Glutamatergic neuron (in vitro differentiated cells): ENCODE measurements at places on chromosomes 11 and 22. TPM values are rescaled to one million over a fixed set of nuclear protein-coding genes. Genes with fewer than 3 reads are reported as not detected.

- H3K27ac ChIP-seq = no peak overlapping the region
- H3K4me3 ChIP-seq = no peak overlapping the region
- DNase-seq = no peak
- H3K27me3 ChIP-seq = peaks cover 3% of the 10 kb centered on the region
These were observed 25.6 kb downstream of the FADS2 start for GRCh38 chr11:61853698-61854169.

DNA sequence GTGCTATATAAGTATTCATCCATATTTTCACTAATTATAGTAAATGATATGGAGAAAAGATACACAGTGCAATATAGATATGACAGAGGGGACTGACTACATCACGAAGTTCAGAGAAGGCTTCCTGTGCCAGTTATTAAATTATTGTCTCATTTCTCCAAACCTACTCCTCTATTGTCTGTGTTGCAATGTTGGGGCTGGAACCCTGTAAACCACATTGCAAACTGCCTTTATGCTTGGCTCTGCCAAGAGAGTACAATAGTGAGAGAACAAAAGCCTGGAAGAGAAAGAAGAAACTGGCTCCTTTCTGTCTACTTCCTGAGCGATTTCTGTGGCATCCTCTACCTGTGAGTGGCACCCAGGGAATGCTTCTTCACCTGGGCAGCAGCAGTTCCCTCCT, 46.4 kb downstream of the ME3 start:
- no peak overlapping the region for H3K27ac ChIP-seq
- no peaks in the 10 kb centered on the region for H3K36me3 ChIP-seq
- no peaks in the 10 kb centered on the region for H3K27me3 ChIP-seq
- DNase-seq = no peak
- no peak overlapping the region for H3K4me3 ChIP-seq

GRCh38 chr11:129985823-129986222, 16.8 kb downstream of the PRDM10 start:
- no peaks in the 10 kb centered on the region for H3K36me3 ChIP-seq
- no peak overlapping the region for H3K4me3 ChIP-seq
- no peak overlapping the region for H3K27ac ChIP-seq
- H3K27me3 ChIP-seq = no peaks in the 10 kb centered on the region

The DKK3 gene
- total RNA-seq = 131 TPM

GRCh38 chr22:48180631-48181030, 1418.2 kb downstream of the TBC1D22A start:
- H3K4me1 ChIP-seq = peaks cover 3% of the 10 kb centered on the region
- H3K27me3 ChIP-seq = peaks cover 1% of the 10 kb centered on the region
- peaks cover 19% of the 10 kb centered on the region for H3K36me3 ChIP-seq

DNA sequence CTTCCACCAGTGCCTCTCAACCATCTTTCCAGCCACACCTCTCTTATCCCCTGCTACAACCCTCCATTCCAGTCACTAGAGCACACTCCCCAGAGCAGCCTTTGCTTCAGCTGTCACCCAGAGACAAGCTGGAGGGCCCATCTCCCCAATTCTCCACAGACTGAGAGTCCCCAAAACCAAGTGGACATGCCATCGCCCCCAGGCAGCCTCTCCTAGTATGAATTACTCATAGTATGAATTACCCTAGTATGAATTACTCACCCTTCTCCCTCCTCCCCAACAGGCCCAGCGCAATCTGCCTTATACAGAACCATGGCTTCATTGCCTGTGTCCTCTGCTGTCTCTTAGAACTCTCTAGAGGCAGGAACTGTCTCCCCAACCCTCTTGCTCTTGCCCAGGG, 24.8 kb downstream of the MYH9 start:
- H3K27me3 ChIP-seq = peaks cover 9% of the 10 kb centered on the region
- H3K27ac ChIP-seq = peak overlapping the region; percentile 72
- DNase-seq = no peak
- no peak overlapping the region for H3K4me3 ChIP-seq
- H3K4me1 ChIP-seq = peaks cover 31% of the 10 kb centered on the region

- peaks cover 9% of the 10 kb centered on the region for H3K4me1 ChIP-seq
- no peaks in the 10 kb centered on the region for H3K27me3 ChIP-seq
- H3K27ac ChIP-seq = no peak overlapping the region
- no peak overlapping the region for H3K4me3 ChIP-seq
- no peak for DNase-seq
- no peaks in the 10 kb centered on the region for H3K36me3 ChIP-seq
These were observed 52.1 kb downstream of the ALG9 start for GRCh38 chr11:111819161-111819828.

DNA sequence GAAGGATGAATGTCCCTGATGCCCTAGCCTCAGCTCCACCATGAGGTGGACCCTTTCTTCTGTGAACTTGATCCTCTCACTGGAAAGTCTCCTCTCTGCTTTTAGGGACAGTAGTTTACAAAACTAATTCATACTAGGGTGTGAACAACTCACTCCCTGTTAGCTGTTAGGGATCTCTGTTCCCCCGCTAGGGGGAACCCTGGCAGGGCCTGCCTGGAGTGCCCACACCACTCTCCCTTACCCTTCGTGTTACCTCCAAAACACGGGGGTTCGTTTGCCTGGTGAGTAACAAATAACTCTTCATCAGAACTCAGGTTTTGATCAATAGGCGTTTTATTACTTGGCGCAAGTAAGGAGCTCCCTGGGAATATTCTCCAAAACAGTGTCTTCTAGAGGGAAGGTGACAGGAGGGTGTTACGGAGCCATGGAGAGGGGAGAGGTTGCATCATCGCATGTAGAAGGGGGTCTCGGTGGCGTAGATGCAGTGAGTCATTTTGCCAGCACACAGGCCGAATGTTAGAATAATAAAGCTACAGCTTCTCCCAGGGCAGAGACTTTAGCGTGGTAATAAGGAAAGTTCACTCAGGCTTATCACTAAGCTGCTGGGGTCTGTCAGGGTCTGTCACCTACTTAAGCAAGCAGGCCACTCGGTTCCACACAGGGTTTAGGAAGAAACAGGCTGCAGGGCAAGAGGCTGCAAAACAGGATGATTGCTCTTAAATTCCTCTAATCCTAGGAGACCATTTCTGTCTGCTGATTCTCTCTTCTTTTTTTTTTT, 45.8 kb downstream of the C11orf96 start:
- H3K27me3 ChIP-seq = peaks cover 7% of the 10 kb centered on the region
- H3K4me1 ChIP-seq = peaks cover 37% of the 10 kb centered on the region
- H3K36me3 ChIP-seq = no peaks in the 10 kb centered on the region

The ATG13 gene
- 87.7 TPM for total RNA-seq

- H3K27ac ChIP-seq = no peak overlapping the region
- no peaks in the 10 kb centered on the region for H3K4me1 ChIP-seq
- no peak for DNase-seq
- H3K36me3 ChIP-seq = no peaks in the 10 kb centered on the region
These were observed 141.5 kb upstream of the MTMR2 start for GRCh38 chr11:96065379-96065778.

The TEX12 gene
- total RNA-seq = not detected

DNA sequence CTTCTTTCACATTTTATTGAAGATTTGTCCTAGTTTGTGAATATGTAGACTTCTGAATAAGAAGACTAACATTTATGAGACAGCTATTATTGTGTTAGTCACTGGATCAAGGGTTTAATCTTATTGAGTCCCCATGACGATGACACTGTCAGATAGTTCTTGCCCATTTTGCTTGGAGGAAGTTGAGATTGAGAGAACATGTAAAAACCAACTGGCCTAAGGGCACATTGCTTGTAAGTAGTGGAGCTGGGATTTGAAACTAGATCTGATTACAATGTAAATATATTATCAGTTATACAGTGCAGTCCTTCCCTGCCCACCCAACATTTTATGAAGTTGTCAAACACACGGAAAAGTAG, 134.7 kb downstream of the HIPK3 start:
- H3K27me3 ChIP-seq = peaks cover 2% of the 10 kb centered on the region
- H3K4me1 ChIP-seq = no peaks in the 10 kb centered on the region
- DNase-seq = no peak
- peaks cover 6% of the 10 kb centered on the region for H3K36me3 ChIP-seq

GRCh38 chr11:78192223-78192719, 3.6 kb downstream of the USP35 start:
- peaks cover 5% of the 10 kb centered on the region for H3K36me3 ChIP-seq
- H3K27ac ChIP-seq = no peak overlapping the region
- no peak overlapping the region for H3K4me3 ChIP-seq
- H3K27me3 ChIP-seq = peaks cover 20% of the 10 kb centered on the region
- peak; percentile 40 for DNase-seq
- peaks cover 34% of the 10 kb centered on the region for H3K4me1 ChIP-seq

DNA sequence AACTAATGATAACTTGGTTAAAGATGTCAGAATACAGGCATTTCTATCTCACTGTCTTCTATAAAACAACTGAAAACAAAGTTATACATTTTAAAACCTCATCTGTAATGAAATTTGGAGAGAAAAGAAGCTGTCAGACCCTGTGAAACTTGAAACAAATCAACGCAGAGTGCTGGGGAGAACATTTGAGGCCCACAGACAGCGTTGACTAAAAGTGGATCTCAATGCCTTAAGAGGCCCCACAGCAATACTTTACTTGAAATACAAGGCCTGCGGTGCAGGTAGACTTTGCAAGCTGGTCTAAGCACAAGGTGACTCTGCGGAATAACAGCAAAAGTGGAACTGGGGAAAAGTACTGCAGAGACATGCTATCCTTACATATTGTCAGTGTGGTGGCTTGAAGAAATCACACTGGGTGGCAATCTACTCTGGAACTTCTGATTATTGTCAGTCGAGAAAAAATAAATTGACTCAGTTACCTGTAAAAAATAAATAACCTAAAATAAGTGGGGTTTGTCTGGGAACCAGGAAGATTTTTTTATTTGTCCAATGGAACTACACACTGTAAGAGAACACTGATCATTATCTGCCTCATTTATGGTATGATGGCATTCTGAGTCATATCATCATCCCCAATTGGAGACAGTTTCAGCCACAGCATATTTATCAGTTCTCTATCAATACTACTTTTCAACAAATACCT, 138.9 kb downstream of the LUZP2 start:
- no peaks in the 10 kb centered on the region for H3K36me3 ChIP-seq
- no peak overlapping the region for H3K27ac ChIP-seq
- H3K27me3 ChIP-seq = peaks cover 4% of the 10 kb centered on the region
- no peak for DNase-seq
- no peak overlapping the region for H3K4me3 ChIP-seq
- H3K4me1 ChIP-seq = no peaks in the 10 kb centered on the region

- H3K27ac ChIP-seq = no peak overlapping the region
- no peaks in the 10 kb centered on the region for H3K27me3 ChIP-seq
- no peaks in the 10 kb centered on the region for H3K4me1 ChIP-seq
- DNase-seq = no peak
- H3K4me3 ChIP-seq = no peak overlapping the region
These were observed 20.2 kb downstream of the BPIFC start for GRCh38 chr22:32444068-32444467.

The NXPE4 gene
- not detected for total RNA-seq

- peaks cover 19% of the 10 kb centered on the region for H3K27me3 ChIP-seq
- peaks cover 4% of the 10 kb centered on the region for H3K36me3 ChIP-seq
- H3K4me3 ChIP-seq = peak overlapping the region; percentile 77
- peak overlapping the region; percentile 92 for H3K27ac ChIP-seq
- DNase-seq = no peak
These were observed 9.2 kb downstream of the TP53I11 start for GRCh38 chr11:44941259-44942021.

- H3K36me3 ChIP-seq = no peaks in the 10 kb centered on the region
- no peaks in the 10 kb centered on the region for H3K27me3 ChIP-seq
- no peak overlapping the region for H3K27ac ChIP-seq
- no peaks in the 10 kb centered on the region for H3K4me1 ChIP-seq
- DNase-seq = no peak
These were observed 1.8 kb downstream of the LDHAL6A start for GRCh38 chr11:18457450-18457849.

The RRP8 gene
- total RNA-seq = 16.2 TPM

- H3K27me3 ChIP-seq = peaks cover 3% of the 10 kb centered on the region
- no peak overlapping the region for H3K27ac ChIP-seq
- peaks cover 38% of the 10 kb centered on the region for H3K4me1 ChIP-seq
These were observed 173.6 kb upstream of the CCDC90B start for GRCh38 chr11:83459798-83460197.

- H3K36me3 ChIP-seq = no peaks in the 10 kb centered on the region
- H3K4me3 ChIP-seq = no peak overlapping the region
- peaks cover 13% of the 10 kb centered on the region for H3K27me3 ChIP-seq
- DNase-seq = no peak
- H3K27ac ChIP-seq = no peak overlapping the region
These were observed 3.2 kb downstream of the TUBA8 start for GRCh38 chr22:18113680-18114394.

The INPP5J gene
- 15.4 TPM for total RNA-seq

- DNase-seq = no peak
- no peak overlapping the region for H3K4me3 ChIP-seq
- no peak overlapping the region for H3K27ac ChIP-seq
- H3K27me3 ChIP-seq = peaks cover 2% of the 10 kb centered on the region
These were observed 28.7 kb downstream of the DRD4 start for GRCh38 chr11:665704-666281.

DNA sequence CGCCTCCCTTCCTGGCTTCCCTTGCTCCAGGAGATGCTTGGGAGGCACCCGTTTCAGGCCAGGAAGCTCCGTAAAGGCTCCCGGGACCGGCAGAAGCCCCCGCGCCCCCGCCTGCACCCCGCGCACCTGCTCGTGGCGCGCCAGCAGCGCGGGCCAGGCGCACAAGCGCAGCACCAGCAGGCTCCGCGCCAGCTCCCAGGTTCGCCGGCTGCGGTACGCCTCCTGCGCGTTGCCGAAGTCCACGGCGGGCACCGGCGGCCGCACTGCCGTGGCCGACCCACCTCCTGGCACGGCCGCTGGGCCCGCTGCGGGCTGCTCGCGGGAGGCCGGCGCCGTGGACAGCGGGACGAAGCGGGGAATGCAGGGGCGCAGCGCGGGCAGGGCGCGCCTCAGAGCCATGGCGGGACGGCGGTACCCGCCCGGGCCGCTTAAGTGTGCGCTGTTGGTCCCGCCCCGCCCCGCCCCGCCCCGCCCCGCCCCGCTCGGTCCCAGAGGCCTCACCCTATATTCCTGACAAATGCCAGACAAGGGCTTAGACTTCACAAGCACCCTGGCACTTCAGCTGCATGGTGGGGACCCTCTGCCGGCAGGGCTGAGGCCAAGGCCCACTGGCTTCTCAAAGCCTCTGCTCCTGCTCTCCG, at the start of gene PRODH:
Gene PRODH (minus strand): TSS at position 405 of the 641 bp plus-strand sequence. CDS start 6 bp downstream, at position 399.
- H3K27ac ChIP-seq = no peak within 1 kb of the TSS
- no peak within 1 kb of the TSS for H3K4me3 ChIP-seq
- no peaks in the 10 kb centered on the region for H3K27me3 ChIP-seq
- H3K4me1 ChIP-seq = no peaks in the 10 kb centered on the region
- DNase-seq = no peak
- H3K36me3 ChIP-seq = no peaks in the 10 kb centered on the region

DNA sequence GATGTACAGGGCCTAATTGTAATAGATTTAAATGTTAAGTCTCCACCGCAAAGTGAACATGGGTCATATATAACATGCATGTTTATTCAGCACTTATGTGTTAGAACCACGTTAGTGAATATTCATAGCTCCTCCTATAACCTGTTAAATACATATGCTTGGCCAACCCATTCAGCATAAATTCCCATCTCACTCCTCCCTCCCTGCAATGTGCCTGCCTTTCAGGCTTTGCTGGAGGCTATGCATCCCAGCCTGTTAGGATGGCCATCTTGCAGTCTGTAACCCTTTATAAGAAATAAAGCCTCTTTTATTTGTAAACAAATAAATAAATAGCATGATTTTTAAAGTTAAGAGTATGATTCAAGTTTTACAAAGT, 1.7 kb upstream of the OOSP4A start:
- H3K4me1 ChIP-seq = no peaks in the 10 kb centered on the region
- DNase-seq = no peak
- H3K27ac ChIP-seq = no peak overlapping the region
- H3K36me3 ChIP-seq = no peaks in the 10 kb centered on the region
- H3K4me3 ChIP-seq = no peak overlapping the region
- H3K27me3 ChIP-seq = peaks cover 2% of the 10 kb centered on the region
